HCT116 (cell line): ENCODE measurements at places on chromosomes 16 and 17. TPM values are rescaled to one million over a fixed set of nuclear protein-coding genes. Genes with fewer than 3 reads are reported as not detected.

- DNase-seq, result no peak
These were observed 254.1 kb upstream of the IRX3 start for GRCh38 chr16:54540525-54541180.

- no peak for DNase-seq
These were observed 21.7 kb downstream of the TTYH2 start for GRCh38 chr17:74235040-74235581.

- no peak for DNase-seq
These were observed 56.3 kb upstream of the ADAMTS18 start for GRCh38 chr16:77491091-77491490.

GRCh38 chr16:51524555-51525373 lies 373.7 kb upstream of the SALL1 start:
- DNase-seq, result no peak

- no peak for DNase-seq
These were observed 253.4 kb upstream of the CNTNAP4 start for GRCh38 chr16:76023835-76024234.

ZMYND15 gene
- total RNA-seq, result 2.8 TPM

DNA sequence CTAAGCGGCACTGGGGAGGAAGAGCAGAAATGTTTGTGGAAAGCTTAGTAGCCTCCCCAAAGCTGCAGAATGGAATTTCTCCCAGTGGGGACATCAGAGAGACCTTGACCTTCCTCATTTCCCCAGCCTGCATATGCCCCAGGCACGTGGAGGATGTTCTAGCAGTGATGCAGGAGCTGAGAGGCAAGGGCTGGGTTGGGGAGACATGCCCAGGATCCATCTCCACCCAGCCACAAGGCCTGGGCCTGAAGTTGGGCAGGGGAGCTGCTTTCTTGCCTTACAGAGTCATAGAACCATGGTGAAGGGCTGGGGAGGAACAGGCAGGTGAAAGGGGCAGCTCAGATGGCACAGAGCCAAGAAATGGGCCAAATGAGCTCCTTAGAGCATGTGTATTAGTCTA lies 104.0 kb downstream of the TMEM132E start:
- DNase-seq, result no peak

- no peak for DNase-seq
These were observed 43.4 kb downstream of the TNFRSF13B start for GRCh38 chr17:16928406-16929034.

- peak; percentile 98 for DNase-seq
These were observed 46.1 kb downstream of the NXN start for GRCh38 chr17:933312-934073.
